Activated naive CD4-positive, alpha-beta T cell treated with anti-CD3 and anti-CD28 coated beads, Interleukin-2, amount 10 ng/mL, durations not matched to agents 5 hours and 36 hours (primary cell): ENCODE measurements at places on chromosomes 7 and 10. TPM values are rescaled to one million over a fixed set of nuclear protein-coding genes. Genes with fewer than 3 reads are reported as not detected.

Gene PPP1R17
- total RNA-seq = not detected

Gene SMO
- total RNA-seq = not detected

Gene ATRNL1
- 0.38 TPM for total RNA-seq

Gene LEP
- not detected for total RNA-seq

Gene PILRA
- total RNA-seq = 3.9 TPM

Gene FFAR4
- total RNA-seq = not detected

Gene PNLIPRP1
- total RNA-seq = not detected

Gene MLXIPL
- not detected for total RNA-seq

Gene SPDYE9
- not detected for total RNA-seq

Gene PEX1
- 19.4 TPM for total RNA-seq

Gene PAPOLB
- not detected for total RNA-seq

Gene PTF1A
- not detected for total RNA-seq

Gene OR2F1
- total RNA-seq = not detected

Gene JAKMIP3
- total RNA-seq = 0.45 TPM

Gene TLX1
- total RNA-seq = not detected

Gene CRTAC1
- not detected for total RNA-seq

Gene VENTX
- total RNA-seq = not detected

Gene TRIM73
- 10.1 TPM for total RNA-seq

Gene CYP2W1
- total RNA-seq = not detected

Gene SLC26A3
- total RNA-seq = not detected

Gene NPC1L1
- total RNA-seq = not detected

Gene FAM171A1
- total RNA-seq = 9.9 TPM

Gene ENTPD7
- 4.9 TPM for total RNA-seq

Gene TRIM50
- not detected for total RNA-seq

Gene PHF14
- total RNA-seq = 33.8 TPM

Gene CPEB3
- total RNA-seq = 2.6 TPM

Gene REEP3
- 17.5 TPM for total RNA-seq

Gene CCDC146
- total RNA-seq = 5.3 TPM

Gene NKX1-2
- not detected for total RNA-seq

Gene NYAP1
- 0.20 TPM for total RNA-seq

Gene HTR5A
- not detected for total RNA-seq

Gene PRTFDC1
- 0.81 TPM for total RNA-seq

Gene CUBN
- 2.7 TPM for total RNA-seq

Gene CLDN4
- not detected for total RNA-seq

Gene INTS1
- 88.2 TPM for total RNA-seq

Gene ALOX5
- total RNA-seq = 13.6 TPM

Gene ITIH2
- not detected for total RNA-seq

Gene NUDCD3
- total RNA-seq = 80.1 TPM

Gene SAP25
- total RNA-seq = 41.5 TPM

Gene SRI
- 89.6 TPM for total RNA-seq

Gene LRIT1
- not detected for total RNA-seq

Gene A1CF
- total RNA-seq = not detected

Gene TMEM213
- 0.26 TPM for total RNA-seq

Gene GTF2IRD2
- total RNA-seq = 17.9 TPM

Gene PLXNA4
- total RNA-seq = 39.6 TPM

Gene CCL26
- total RNA-seq = not detected

Gene UCN3
- not detected for total RNA-seq

Gene GPR37
- not detected for total RNA-seq

Gene SPDYE1
- total RNA-seq = not detected

Gene CCDC136
- total RNA-seq = 5.6 TPM

Gene TMEM176B
- not detected for total RNA-seq

Gene NEUROD6
- total RNA-seq = not detected
